ENCODE measurements at places on chromosomes 1 and 21.

GRCh38 chr1:68570871-68571270, 74.0 kb upstream of the DEPDC1 start:
- no peak for DNase-seq

GRCh38 chr1:174218983-174219382, 59.7 kb downstream of the RABGAP1L start:
- no peak for DNase-seq

DNA sequence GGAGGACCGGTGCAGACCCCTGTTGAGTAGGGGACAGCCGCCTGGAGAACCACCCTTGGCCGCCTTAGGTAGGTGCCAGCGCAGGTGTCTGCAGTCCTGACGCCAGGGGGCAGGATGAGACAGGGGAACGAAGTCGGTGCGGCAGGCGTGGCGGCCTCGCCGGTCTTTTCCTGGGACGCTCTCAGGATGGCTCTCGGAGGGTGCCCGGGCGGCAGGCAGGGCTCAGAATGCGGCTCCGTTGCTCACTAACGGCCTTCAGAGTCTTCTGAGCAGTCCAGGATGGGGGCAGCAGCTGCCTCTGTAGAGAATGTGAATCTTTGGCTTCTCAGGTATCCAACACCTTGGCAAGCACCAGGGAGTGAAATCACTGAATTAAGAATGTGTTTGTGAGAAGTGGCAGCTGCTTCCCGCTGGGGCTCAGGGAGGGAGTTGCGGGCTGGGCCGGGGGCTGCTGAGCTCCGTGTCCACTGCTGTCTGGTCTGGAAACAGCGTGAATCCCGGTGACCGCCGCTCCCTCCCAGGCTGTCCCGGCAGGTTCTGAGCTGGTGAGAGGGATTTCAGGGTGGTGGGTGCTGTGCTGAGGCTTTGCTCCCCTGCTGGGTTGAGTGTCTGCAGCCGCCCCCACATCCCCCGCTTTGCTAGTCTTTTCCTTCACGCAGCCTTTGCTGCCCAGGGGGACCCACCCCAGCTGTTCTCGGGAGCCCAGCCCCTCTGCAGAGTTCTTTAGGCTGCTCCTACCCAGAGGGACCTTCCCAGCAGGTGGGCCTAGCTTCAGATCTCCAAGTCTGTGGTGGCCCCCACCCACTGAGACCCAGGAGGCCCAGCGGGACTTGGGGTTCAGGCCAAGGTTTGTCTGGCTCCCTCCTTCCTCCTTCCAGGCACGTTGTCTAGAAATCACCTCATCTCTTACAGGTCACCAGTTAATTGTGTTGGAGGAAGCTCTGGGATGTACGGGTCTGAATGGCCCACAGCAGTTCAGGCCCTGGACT, 11.1 kb upstream of the C1orf174 start:
- DNase-seq = no peak

GRCh38 chr1:151715726-151716404, 738 bp downstream of the CELF3 start:
- DNase-seq = no peak

GRCh38 chr1:194331758-194332157, 1145.3 kb upstream of the B3GALT2 start:
- no peak for DNase-seq

Data from GM04504 (cell line).